ENCODE measurements at places on chromosomes 12 and 14.

- no peak for DNase-seq
These were observed 4.6 kb upstream of the HIP1R start for GRCh38 chr12:122830517-122831214.

GRCh38 chr12:117749431-117749830, 219.4 kb downstream of the KSR2 start:
- DNase-seq = no peak

DNA sequence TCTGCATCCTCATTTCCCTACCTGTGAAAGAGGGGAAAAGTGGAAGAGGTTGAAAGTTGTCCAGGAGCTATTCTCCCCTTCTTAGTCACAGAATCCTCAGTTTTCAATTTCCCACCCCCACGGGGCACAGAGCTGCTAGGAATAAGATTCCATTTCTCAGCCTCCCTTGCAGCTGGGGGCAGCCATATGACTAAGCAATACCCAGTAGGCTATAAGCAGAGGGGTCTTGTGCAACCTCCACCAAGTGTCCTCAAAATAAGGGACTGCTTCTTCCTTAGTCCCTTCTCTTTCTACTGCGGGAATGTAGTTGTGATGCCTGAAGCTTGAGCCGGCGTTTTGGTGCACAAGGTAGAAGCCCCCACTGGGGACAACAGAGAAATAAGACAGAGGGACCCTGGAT, 40.9 kb downstream of the VWF start:
- no peak for DNase-seq

GRCh38 chr12:131672941-131673887, 37.7 kb upstream of the SFSWAP start:
- DNase-seq = no peak

DNA sequence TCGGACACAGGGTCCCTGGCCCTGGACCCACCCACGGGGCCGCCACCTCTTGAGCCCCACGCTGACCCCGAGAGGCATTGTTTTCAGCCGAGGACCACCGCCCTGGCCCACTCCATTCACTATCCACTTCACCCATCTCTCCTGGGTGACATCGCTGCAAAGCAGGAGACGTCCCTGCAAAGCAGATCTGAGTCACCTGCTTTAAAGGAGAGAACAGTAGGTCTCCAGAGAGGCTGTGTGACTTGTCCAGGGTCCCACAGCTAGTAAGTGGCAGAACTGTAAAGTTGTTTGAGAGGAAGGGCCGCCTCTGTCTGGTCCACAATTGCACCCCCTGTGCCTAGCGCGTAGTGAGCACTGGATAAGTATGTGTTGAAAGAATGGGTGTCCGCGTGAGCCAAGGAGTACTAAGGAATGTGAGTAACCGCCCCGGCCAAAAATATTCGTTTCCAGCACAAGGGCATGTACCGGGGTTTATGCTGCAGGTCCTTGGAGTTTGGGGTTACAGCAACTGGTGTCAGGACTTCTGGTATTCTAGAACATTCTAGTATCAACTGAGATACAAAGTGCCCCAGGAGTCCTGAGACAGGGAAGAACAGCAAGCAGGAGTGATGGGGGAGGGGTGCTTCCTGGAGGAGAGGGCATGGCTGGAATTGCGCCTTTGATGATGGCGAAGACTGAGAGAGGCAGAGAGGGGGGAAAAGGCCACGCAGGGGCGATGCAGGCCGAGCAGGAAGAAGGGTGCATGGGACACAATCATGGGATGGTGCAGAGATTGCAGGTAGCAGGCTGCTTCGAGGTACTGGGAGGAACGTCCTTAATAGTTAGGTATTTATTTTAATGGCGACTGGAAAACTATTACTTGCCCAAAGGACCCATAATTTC, 91.1 kb downstream of the SCARB1 start:
- no peak for DNase-seq

GRCh38 chr12:27243006-27243405, 1.1 kb upstream of the STK38L start:
- DNase-seq = no peak

DNA sequence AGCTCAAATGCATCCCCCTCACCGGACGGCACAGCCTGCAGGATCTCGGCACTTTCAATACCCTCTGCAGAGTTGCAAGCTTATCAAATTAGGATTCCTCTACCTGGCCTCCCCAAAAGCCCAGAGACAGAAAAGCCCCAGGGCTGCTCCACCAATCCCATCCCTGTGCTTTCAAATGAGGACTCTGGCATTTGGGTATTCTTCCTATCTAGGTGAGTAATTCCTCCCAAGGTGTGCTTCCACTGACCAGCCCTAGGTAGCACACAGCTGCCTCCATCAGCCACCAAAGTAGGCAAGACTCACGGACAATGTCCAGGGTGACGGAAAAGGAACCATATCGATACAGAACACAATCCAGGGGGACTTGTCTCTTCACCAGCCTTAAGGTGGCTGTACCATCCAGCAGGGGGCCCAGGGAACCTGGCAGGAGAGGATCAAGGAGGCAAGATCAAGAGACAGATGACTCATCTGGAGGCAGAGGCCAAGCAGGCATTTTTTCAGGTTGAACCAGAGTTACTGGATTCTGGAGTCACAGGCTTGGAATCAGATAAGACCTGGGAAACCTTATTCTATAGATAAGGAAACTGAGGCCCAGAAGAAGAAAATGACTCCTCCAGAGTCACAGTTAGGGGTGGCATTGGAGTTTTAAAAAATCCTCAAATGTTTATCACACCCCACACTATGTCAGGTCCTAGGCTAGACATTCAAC, 9.9 kb downstream of the PMEL start:
- DNase-seq = peak; percentile 21

GRCh38 chr14:44449680-44450079, 57.4 kb downstream of the FSCB start:
- no peak for DNase-seq

DNA sequence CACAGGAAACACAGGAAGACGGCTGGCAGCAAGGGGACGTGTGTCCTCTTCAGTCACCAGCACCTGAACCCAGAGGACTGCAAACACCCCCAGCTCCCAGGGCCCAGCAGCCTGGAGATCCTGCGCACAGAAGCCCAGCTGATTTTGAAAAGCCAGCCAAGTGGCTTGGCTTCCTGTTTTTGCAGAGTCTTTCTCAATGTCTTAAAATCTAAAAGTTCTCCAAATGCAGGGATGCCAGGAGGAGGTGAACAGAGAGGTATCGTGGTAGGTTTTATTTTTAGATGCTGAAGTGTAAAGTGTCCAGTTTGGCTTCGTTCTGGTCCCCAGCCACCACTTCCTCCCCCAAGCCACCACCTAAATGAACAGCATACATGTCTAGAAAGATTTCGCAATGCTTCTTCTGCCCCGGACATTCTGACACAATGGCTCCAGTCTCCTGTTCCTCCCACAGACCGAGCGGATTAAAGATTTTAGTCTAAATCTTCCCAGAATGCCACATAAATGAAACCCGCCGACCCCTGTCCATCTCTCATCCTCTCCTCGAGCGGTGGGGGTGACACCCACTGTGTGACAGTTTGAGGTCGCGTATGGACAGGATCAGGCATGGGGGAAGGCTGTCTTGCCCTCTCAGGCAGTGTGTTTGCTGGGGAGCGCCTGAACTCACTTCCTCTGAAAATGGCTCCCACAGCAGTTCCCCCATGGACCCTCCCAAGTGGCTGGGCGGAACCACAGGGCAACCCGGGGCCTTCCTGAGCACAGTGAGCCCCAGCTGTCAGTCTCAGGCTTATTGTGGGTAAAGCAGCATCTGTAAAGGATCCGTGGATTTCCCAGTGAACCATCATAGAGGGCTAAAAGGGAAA, 41.6 kb downstream of the ITPK1 start:
- DNase-seq = no peak

DNA sequence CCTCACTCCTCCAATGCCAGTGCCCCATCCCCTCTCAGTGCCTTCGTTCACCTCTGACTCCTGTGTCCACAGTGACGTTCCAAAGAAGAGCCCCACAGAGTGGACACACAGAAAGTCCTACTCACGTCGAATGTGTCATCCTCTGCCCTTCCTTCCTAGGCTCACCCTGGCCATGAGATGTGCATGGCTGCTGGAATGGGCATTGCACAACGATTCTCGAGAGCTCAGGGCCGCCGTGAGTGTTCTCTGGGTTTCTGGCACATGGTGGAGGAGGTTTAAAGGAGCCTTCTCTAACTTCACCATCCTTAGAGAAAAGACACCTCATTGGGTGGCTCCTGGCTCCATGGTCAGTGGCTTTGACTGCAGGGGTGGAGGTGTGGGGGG, 12.8 kb upstream of the CEP170B start:
- no peak for DNase-seq

Measured in effector memory CD4-positive, alpha-beta T cell (primary cell).